ENCODE measurements at places on chromosomes 6 and 20. TPM values are rescaled to one million over a fixed set of nuclear protein-coding genes. Genes with fewer than 3 reads are reported as not detected.

DNA sequence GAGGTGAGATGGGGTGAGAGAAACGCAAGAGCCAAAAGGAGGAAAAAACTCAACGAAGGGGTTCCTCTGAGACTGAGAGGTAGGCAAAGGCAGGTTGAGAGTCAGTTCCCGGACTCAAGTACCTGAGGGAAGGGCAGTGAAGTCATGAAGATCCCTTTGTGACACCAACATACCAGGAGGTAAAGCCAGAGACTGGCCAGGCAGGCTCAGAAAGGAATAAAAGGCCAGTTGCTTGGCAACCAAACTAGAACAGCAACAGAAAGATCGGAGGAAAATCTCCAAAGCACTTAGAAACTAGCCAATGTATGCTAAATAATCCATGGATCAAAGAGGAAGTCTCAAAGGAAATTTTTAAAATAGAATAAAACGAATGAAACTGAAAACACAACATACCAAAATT is 209.8 kb upstream of the PROKR2 start:
- no peak for DNase-seq

DNA sequence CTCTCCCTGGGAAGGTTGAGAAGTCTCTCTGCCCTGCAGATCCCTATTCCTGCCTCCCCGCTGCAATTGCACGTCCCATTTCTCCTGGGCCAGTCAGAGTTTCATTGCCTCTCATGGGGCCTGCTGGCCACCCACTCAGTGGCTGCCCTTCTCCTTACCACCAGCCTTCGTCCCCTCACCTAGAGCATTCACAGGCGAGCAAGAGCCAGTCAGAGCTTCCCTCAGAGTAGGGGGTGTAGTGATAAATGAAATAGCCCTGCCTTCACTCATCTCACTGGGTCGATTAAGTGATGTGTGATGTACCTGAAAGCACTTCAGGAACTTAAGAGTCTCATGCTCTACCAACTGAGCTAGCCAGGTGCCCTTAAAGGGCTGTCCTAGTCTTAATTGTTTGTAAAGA is 52.0 kb upstream of the FANCE start:
- no peak for DNase-seq

The QKI gene
- total RNA-seq = 50.5 TPM

GRCh38 chr20:7650086-7650879 is 290.0 kb downstream of the HAO1 start:
- no peak for DNase-seq

GRCh38 chr6:46989398-46989797 is 52.7 kb downstream of the ADGRF1 start:
- no peak for DNase-seq

The ADGB gene
- not detected for total RNA-seq

DNA sequence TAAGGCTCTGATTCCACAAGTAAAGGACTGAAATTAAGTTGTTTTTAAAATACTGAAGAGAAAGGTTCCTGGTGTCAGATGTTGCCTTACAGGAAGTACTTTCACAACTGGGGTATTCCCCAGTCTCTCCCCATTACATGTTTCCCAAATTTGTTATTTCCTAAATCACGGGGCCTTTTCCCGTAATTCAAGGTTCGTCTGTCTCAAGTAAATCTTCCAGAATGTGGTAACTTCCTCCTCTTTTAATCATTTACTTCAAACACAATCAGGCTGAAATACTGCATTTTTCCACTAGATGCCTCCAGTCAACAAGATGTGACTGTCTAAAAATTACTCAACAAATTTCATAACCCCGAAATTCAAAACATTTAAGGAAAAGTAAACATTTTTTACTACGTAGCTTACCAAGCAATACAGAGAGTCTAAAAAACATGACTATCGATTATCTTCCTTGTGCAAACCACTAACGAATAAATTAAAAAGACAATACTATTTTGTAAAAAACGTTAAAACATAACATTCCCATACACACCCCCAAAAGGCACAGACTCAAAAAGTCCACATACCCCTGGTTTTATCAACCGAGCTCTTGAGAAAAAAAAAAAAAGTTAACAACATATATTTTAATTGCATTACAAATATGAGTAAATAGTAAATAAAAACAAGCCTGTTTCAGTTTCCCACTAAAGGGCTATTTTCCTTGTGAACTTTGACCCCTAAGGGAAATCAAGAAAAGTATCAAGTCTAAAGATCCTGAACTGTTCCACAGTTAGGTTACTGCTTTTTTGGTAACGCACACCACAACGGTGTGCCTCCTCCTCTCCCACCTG is 1.7 kb downstream of the SOD2 start:
- no peak for DNase-seq
